Kasumi-1 (cell line): ENCODE measurements at places on chromosomes 2 and 18.

GRCh38 chr18:48284743-48285142, 124.4 kb downstream of the ZBTB7C start:
- no peak for DNase-seq

GRCh38 chr2:159111346-159111927, 143.0 kb downstream of the TANC1 start:
- DNase-seq, result no peak

DNA sequence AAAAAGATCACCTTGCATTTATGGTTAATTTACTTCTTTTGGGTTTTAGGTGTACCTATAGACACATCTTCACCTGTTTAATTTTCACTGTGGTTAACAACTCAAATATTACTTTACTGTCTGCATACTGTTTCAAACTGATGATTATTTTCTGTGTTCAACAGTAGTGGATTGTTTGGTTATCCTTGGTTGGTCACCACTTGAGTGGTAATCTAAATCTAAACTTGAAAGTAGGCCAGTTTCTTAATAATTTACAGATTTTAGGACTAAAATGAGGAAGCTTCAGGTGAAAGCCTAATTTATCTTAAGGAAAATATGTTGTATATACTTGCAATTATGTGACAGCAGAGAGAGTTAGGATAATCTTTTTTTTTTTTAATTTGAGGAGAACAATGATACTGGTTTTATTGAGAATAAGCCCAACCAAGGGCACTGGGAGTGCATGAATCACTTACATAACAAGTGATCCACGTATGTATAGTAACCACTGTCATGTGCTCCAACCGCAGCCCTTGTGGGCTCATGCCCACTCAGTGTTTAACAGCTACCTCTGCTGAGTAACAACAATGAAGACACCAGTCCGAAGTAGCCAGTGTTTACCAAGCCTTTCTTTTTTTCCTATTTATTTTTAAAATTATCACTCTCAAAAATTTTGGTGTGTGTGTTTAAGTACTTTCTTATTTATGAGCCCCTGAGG, 31.0 kb upstream of the WDSUB1 start:
- no peak for DNase-seq

GRCh38 chr2:188819011-188819410, 155.2 kb upstream of the COL3A1 start:
- DNase-seq, result no peak

GRCh38 chr2:68653538-68653982, 10.2 kb downstream of the PROKR1 start:
- peak; percentile 95 for DNase-seq
